ENCODE measurements at places on chromosomes 5 and 9. TPM values are rescaled to one million over a fixed set of nuclear protein-coding genes. Genes with fewer than 3 reads are reported as not detected.

DNA sequence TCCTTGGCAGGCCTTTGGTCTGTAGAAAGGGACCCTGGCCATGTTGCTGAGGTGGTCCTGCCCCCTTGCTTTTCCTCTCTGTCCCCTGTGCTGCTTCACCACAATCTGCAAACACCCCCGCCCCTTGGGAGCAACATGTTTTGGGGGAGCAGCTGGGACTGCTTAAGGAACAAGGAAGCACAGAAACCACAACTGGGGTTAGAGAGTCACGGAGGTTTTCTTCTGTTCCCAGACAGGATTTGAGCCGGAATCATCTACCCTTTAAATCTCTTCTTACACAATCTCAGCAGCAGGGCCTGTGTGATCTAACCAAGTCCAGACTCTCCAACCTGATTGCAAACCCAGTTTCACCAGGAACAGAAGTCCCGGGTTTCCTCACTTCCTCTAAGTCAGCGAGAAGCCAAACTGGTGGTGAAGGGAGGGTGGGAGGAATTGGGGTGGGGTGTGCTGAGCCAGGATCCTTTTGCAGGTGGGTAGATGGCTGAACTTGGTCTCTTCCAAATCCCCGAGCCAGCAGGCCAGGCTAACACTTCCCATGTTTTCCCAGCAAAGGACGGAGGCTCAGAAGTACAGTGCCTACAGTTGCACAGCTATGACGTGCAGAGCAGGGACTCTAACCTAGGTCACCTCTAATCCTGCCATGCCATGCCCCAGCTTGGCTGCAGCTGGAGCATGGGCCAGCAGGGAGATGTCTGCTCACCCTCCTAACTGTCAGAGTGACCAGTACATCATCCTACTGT, 25.0 kb downstream of the SH3PXD2B start:
- H3K27me3 ChIP-seq, result no peaks in the 10 kb centered on the region
- peak overlapping the region; percentile 57 for H3K27ac ChIP-seq
- H3K4me3 ChIP-seq, result no peak overlapping the region
- peaks cover 20% of the 10 kb centered on the region for H3K4me1 ChIP-seq

GRCh38 chr9:116377179-116377798, 223.7 kb downstream of the PAPPA start:
- no peak for DNase-seq
- peak overlapping the region; percentile 85 for H3K27ac ChIP-seq
- H3K4me1 ChIP-seq, result peaks cover 55% of the 10 kb centered on the region
- H3K36me3 ChIP-seq, result peaks cover 44% of the 10 kb centered on the region

DNA sequence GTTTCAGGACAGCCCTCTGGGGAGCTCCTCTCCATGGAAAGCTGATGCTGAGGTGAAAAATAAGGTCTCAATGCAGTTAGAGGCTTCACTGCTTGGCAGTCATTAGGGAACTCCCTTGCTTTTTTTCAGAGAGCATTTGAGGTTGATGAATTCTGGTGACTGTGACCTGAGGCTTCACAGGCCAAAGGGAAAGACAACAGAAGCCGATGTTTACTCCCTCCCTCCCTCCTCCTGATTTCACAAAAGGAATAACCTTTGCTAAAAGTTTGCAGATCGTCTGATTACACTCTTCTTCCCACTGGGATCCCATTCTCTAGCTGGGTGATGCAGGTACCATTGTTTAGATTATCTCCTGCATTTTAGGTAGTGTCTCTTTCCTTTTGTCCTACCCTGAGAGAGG, 329.4 kb downstream of the KIF4B start:
- H3K27ac ChIP-seq, result no peak overlapping the region
- H3K4me3 ChIP-seq, result no peak overlapping the region
- no peak for DNase-seq
- peaks cover 2% of the 10 kb centered on the region for H3K27me3 ChIP-seq

- H3K4me1 ChIP-seq, result peaks cover 47% of the 10 kb centered on the region
- no peak for DNase-seq
- H3K27me3 ChIP-seq, result no peaks in the 10 kb centered on the region
- H3K36me3 ChIP-seq, result no peaks in the 10 kb centered on the region
Observed at GRCh38 chr5:169195601-169196000, 105.3 kb downstream of the SLIT3 start.

GRCh38 chr9:77983320-77983662, 48.3 kb downstream of the GNAQ start:
- H3K27ac ChIP-seq, result peak overlapping the region; percentile 1
- H3K36me3 ChIP-seq, result peaks cover under 1% of the 10 kb centered on the region
- no peaks in the 10 kb centered on the region for H3K27me3 ChIP-seq
- no peak for DNase-seq
- no peak overlapping the region for H3K4me3 ChIP-seq
- peaks cover 39% of the 10 kb centered on the region for H3K4me1 ChIP-seq

Gene GNA14
- not detected for total RNA-seq

Gene PHYHD1
- total RNA-seq, result 3.4 TPM

DNA sequence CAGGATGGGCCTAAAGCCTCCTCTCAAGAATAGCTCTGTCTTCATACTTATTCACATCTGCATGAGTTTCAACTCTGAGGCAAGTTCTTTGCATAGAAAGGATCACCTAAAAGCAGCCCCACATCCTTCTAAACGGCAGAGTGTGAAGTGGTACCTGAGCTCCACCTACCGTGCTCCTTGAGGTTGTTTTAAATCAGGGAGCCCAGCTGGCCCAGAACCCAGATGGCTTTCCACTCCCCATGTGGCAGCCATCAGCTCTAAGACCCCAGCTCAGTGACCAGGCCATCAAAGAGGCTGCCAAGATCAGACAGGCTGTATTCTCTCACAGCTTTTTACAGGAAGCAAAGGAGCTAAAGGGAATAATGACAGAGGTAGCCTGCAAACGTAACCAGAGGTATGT, 299.3 kb downstream of the RASEF start:
- peaks cover 4% of the 10 kb centered on the region for H3K4me1 ChIP-seq
- H3K36me3 ChIP-seq, result no peaks in the 10 kb centered on the region
- peaks cover 5% of the 10 kb centered on the region for H3K27me3 ChIP-seq
- DNase-seq, result no peak
- H3K4me3 ChIP-seq, result no peak overlapping the region
- no peak overlapping the region for H3K27ac ChIP-seq

Gene LCP2
- total RNA-seq, result not detected

Gene LOX
- 320 TPM for total RNA-seq

DNA sequence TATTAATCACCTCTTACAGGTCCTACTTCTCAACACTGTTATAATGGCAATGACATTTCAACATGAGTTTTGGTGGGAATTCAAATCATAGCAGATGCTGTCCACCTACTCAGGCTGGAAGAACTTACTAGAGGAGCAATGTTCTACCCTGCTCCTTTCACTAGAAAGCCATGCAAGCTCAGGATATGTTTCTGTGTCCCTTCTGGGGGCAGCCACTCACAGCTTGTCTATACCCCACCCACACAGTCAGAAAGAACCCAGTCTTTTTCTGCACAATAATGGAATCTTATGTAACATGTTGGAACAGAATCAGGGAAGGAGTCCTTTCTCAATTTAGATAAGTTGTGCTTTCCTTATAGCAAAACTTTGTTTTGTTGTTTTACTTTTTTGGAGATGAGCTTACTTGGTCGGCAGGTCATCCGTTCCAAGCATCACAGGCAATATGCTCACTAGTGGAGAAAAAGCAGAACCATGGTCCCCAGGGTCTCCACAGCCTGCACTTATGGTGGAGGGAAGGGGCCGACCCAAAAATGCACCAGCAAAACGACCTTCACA, 53.3 kb upstream of the ICE1 start:
- no peaks in the 10 kb centered on the region for H3K27me3 ChIP-seq
- peaks cover 5% of the 10 kb centered on the region for H3K4me1 ChIP-seq
- no peak overlapping the region for H3K27ac ChIP-seq
- no peak overlapping the region for H3K4me3 ChIP-seq

Gene SHISAL2B
- total RNA-seq, result not detected

Gene NIPAL4
- total RNA-seq, result 0.87 TPM

DNA sequence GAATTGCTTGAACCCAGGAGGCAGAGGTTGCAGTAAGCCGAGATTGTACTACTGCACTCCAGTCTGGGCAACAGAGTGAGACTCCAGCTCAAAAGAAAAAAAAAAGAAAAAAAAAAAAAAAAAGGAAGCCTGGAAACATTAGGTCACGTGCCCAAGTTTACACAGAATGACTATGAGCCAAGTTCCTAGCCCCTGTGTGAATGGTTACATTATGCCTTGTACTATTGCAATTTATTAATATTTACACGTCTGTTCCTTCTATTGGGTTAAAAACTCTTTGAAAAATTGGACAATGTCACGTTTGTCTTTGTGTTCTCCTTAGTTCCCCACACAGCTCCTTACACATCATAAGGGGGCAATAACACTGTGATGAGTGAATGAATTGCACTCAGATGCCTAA, 33.5 kb upstream of the SLC28A3 start:
- H3K4me1 ChIP-seq, result peaks cover 18% of the 10 kb centered on the region
- H3K27ac ChIP-seq, result no peak overlapping the region
- H3K27me3 ChIP-seq, result peaks cover 2% of the 10 kb centered on the region
- no peak overlapping the region for H3K4me3 ChIP-seq
- DNase-seq, result no peak

- peaks cover 4% of the 10 kb centered on the region for H3K36me3 ChIP-seq
- H3K4me1 ChIP-seq, result no peaks in the 10 kb centered on the region
- no peak overlapping the region for H3K4me3 ChIP-seq
- no peak overlapping the region for H3K27ac ChIP-seq
- no peaks in the 10 kb centered on the region for H3K27me3 ChIP-seq
Observed at GRCh38 chr5:177958696-177959095, 37.3 kb downstream of the PROP1 start.

- no peak for DNase-seq
- no peak overlapping the region for H3K27ac ChIP-seq
- H3K4me1 ChIP-seq, result peaks cover 6% of the 10 kb centered on the region
Observed at GRCh38 chr5:97163360-97163764, 19.7 kb downstream of the RIOK2 start.

- H3K27ac ChIP-seq, result no peak overlapping the region
- peaks cover 2% of the 10 kb centered on the region for H3K36me3 ChIP-seq
- H3K4me1 ChIP-seq, result peaks cover 5% of the 10 kb centered on the region
- H3K4me3 ChIP-seq, result no peak overlapping the region
- H3K27me3 ChIP-seq, result no peaks in the 10 kb centered on the region
- no peak for DNase-seq
Observed at GRCh38 chr9:71985297-71985911, 74.0 kb downstream of the C9orf85 start.

DNA sequence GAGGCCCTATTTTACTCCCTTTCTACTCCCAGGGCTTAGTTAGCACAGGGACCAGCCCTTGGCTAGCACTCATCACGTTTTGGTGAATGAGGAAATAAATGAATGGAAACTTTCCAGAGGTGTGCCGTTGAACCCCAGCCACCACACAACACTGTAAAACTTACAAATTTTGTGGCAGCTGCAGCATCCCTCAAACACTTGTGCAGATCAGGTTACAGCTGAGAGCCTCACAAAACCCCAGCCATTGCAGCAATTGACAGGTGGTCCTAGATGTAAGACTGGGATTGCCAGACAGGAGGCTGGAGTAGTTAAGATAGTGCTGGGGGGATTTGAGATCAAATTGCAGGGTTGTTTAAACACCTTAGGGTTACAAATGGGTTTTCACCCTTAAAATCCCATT, 482.2 kb upstream of the KIF2A start:
- DNase-seq, result no peak
- H3K27ac ChIP-seq, result no peak overlapping the region
- no peaks in the 10 kb centered on the region for H3K27me3 ChIP-seq

- no peaks in the 10 kb centered on the region for H3K27me3 ChIP-seq
- H3K36me3 ChIP-seq, result no peaks in the 10 kb centered on the region
- H3K4me1 ChIP-seq, result peaks cover 3% of the 10 kb centered on the region
- no peak overlapping the region for H3K27ac ChIP-seq
- no peak overlapping the region for H3K4me3 ChIP-seq
Observed at GRCh38 chr5:93088592-93089389, 492.2 kb downstream of the NR2F1-AS1 start.

Gene MAPKAP1
- 93.9 TPM for total RNA-seq

GRCh38 chr5:10626473-10627013, 62.7 kb downstream of the ANKRD33B start:
- peaks cover 13% of the 10 kb centered on the region for H3K4me1 ChIP-seq
- H3K36me3 ChIP-seq, result peaks cover 6% of the 10 kb centered on the region
- DNase-seq, result no peak
- no peak overlapping the region for H3K4me3 ChIP-seq

GRCh38 chr9:27372615-27373014, 75.7 kb upstream of the EQTN start:
- H3K36me3 ChIP-seq, result no peaks in the 10 kb centered on the region
- peaks cover 39% of the 10 kb centered on the region for H3K4me1 ChIP-seq
- no peak for DNase-seq
- no peak overlapping the region for H3K27ac ChIP-seq

GRCh38 chr5:160183075-160183474, 46.2 kb upstream of the FABP6 start:
- no peak for DNase-seq
- no peak overlapping the region for H3K4me3 ChIP-seq

Gene DAB2IP
- 36.6 TPM for total RNA-seq

Gene FKBP15
- total RNA-seq, result 33.6 TPM

Gene FOXD4L5
- 0.51 TPM for total RNA-seq

DNA sequence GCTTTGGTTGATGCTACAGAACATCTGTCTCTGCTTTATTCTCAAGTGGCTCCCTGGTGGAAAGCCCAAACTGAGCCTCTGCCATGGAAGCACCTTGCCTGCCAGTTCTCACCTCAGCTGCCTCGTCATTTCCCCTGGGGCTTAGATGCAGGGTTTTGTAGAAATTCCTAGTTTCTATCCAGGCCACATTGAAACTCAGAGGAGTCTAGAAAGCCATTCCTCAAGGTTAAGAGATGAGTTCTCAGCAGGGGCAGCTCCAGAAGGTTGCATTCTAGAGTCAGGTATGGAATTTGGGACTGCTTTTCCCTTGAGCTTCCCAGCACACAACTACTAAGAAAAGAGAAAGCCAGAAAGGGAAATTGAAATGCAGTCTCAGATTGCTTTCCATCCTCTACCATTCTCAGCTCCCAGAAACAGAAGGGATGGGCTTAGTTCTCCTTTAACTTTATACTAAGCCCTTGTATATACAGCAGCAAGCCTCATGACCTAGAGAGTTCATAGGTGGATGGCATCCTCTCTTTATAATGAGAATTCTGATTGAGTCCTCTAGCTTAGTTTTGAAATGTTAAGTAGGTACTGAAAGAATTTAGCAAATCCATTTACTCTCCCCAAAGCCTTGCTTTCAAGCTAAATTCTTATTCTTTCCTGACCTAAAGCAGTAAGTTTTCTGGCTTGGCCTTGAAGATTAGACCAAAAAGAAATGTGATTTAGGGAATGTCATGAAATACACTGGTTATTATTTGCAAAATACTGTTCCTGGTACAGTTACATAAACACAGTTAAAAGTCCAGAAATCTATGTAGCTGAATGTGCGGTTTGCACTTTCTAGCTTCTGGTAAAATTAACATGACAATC, 66.0 kb upstream of the MEF2C start:
- H3K27me3 ChIP-seq, result no peaks in the 10 kb centered on the region
- H3K27ac ChIP-seq, result no peak overlapping the region
- H3K4me1 ChIP-seq, result peaks cover 23% of the 10 kb centered on the region
- no peak overlapping the region for H3K4me3 ChIP-seq
- no peak for DNase-seq
- no peaks in the 10 kb centered on the region for H3K36me3 ChIP-seq

Gene SDHA
- 81.5 TPM for total RNA-seq

Gene LAMC3
- 7.3 TPM for total RNA-seq

DNA sequence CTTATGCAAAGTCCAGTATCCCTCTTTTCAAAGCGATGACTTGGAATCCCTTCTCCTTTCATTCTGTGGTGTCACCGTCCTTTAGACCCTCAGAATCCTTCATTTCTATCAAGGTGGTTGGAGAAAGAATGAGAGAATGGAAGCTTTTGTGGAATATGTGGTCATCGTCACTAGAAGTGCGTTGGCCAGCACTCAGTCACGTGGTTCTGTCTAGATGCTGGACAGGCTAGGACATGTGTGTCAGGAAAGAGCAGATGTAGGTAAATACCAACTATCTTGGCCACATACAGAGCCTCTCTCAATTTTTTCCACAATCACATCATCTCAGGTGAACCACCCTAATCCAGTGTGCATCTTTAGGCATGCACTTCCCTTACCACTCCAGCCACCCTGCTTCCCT, 206.0 kb downstream of the ARRDC3 start:
- no peaks in the 10 kb centered on the region for H3K36me3 ChIP-seq
- no peak overlapping the region for H3K4me3 ChIP-seq
- peaks cover 43% of the 10 kb centered on the region for H3K4me1 ChIP-seq
- no peaks in the 10 kb centered on the region for H3K27me3 ChIP-seq

All from chondrocyte (in vitro differentiated cells).